NCI-H82 (cell line): ENCODE measurements at places on chromosomes 7 and 10.
A peak's percentile ranks its signal among the peaks of the same experiment; 100 is the strongest.

GRCh38 chr7:150937848-150938561, 40.1 kb downstream of the KCNH2 start:
- peak; percentile 99 for DNase-seq

DNA sequence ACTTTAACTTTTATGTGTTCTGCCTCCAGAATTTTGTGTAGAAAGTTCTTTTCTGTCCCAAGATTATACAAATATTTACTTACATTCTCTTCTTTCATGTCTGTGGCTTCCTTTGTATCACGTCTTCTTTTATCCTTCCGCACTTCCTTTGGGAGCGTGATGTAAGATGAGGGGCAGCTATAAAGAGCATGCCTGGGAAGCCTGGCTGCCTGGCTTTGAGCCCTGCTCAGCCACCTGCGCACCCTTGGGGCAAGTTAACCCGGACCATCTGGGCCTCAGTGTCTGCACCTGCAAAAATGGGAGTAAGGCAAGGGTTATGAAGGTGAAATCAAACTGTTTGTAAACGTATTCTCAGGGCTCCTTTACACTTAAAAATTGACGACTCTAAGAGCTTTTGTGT, 25.2 kb downstream of the PALD1 start:
- no peak for DNase-seq

GRCh38 chr10:132322586-132323048, 9.4 kb upstream of the LRRC27 start:
- DNase-seq = no peak

DNA sequence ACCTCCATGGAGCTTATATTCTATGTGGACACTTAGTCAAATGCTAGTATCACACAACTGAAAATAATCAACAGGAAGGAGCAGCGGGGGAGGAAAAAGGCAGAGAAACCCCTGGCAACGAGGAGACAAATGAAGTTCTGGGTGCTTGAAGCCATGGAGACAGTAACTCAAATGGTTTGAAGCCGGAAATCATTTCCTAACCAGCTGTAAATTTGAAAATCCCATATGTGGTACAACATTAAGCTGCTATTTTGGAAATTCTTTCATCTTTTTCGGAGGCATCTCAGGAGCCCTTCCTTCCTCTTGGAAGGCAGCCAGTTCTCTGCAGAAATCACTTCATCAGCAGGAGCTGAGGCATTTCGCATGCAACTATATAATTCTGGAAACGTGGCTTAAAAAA, 91.4 kb downstream of the PPP1R3C start:
- no peak for DNase-seq

DNA sequence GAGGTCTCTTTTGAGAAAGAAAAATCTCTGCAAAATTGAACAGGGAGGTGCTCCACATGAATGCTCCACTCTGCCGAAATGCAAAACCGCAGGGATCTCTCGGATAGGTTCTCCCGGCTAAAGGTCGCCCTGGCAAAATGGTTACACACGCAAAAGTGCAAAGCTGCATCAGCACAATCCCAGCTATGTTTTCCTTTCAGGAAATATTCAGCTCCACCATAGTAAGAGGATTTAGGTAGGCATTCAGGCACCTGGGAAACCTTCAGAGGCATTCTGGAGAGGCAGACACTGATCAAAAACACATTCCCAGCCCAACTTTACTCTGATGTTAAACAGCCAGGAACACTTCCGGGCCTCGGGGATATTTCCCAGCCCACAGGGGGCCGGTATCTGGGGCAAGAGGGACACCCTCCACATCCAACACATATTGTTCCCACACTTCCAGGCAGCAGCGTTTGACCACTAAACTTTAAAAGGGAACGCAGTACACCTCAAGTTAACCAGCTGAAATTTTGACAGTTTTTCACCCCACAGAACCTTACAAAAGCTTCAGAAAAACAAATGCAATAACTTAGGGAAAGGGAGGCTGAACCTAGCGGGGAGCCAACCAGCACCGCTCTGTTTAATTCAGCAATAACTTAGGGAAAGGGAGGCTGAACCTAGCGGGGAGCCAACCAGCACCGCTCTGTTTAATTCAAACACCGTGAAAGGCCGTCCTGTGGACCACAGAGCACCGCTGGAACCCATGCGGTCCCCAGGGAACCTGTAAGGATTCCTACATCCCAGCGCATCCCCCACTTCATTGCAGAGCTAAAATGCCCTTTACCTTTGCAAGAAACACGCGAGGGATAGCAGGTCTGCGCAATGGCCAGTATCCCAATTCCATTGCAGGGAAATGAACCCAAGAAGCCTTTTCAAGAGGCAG, 45.9 kb downstream of the TNS3 start:
- peak; percentile 18 for DNase-seq

GRCh38 chr7:85230623-85231022, 43.8 kb upstream of the SEMA3D start:
- no peak for DNase-seq

GRCh38 chr10:34341473-34341872, 473.6 kb downstream of the PARD3 start:
- peak; percentile 1 for DNase-seq

DNA sequence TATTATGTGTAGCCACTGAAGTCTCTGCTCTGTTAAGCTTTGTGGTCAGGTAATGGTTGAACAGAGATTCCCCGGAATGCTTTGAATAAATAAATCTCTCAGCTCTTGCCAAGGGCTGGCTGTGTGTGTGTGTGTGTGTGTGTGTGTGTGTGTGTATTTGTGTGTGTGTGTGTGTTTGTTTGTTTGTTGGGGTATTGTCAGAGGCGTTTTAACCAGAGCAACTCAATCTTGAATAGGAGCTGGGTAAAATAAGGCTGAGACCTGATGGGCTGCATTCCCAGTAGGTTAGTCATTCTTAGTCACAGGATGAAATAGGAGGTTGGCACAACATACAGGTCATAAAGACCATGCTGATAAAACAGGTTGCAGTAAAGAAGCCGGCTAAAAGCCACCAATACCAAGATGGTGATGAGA, 256.2 kb upstream of the CACNA2D1 start:
- no peak for DNase-seq
